CD4-positive, alpha-beta T cell treated with Interleukin-4 for 1 hour (primary cell): ENCODE measurements at places on chromosomes 12 and 14.

DNA sequence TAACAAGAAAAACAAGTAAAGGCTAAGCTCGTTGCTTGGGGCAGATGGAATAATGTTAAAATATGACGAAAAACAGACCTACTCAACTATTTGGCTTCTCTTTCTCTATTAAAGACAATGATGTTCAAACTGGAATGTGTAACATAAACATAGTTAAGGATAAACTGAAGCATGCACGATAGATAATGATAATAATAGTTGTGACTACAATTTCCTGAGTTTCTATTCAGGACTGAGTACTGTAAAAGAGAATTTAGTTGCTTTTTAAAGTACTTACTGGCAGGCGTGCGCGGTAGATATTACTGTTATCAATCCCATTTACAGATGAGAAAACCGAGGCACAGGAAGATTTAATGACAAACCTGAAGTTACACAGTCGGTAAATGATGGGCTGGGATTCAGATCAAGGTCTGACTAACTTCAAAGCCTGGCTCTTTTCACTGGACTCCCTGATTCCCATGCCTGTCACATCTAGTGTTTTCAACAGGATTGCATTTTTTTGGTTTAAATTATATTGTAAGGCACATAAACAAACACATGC, 103.0 kb downstream of the CRADD start:
- DNase-seq = no peak

DNA sequence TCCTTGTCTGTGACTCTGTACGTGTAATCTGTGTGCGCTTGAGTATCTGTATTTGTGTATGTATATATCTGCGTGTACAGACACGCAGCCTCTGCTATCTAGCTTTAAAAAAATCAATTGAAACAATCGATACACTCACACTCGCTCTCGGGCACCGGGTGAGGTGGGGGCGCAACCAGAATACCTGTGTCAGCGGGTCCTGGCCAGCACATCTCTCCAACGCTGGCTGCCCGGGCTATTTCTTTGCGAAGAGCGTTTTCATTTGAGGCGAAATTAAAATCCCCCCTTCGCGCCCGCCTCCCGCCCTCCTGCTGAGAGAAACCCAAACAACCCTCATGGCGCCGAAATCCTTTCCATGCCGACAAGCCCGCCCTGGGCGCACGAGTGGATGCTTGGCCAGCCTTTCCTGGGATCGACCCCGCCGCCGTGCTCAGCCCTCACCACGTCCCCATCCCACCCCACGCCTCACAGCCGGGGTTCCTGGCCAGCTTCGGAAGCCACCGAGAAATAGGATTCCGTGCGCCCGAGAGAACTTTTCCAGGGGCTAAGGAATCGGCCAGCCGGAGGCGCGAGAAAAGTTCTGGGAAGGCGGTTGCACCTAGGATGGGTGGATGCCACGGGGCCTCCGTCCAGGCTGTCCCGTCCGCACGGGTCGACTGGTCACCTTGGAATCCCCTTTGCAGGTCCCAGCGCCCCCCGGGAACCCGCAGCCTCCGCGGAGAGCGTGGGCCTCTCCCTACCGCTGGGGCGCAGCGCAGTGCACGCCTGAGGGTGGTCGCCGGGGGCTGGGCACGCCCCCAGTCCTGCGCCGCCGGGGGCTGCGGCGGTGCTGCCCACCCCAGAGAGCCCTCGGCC, 1.0 kb downstream of the ZDHHC22 start:
- no peak for DNase-seq

GRCh38 chr12:128570191-128571065, 253.3 kb downstream of the SLC15A4 start:
- DNase-seq = peak; percentile 26

DNA sequence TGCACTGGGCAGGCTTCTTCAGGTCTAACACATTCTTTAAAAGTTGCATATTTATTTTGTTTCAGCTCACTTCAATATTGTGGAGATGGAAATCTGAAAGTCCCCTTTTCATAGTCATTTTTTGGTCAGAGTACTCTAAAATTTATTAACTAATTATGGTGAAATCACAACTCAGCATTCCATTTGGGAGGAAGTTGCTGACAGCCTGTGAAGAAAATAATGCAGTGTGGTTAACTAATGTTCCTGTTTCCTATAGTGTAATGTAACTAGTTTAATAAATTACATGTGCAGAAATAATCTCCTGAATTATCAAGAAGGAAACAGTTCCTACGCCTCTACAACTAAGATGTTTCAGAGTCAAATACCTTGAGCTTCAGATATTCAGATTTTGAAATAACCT, 17.1 kb downstream of the LRFN5 start:
- DNase-seq = no peak

GRCh38 chr12:45989721-45990467, 480 bp downstream of the SCAF11 start:
- peak; percentile 67 for DNase-seq

DNA sequence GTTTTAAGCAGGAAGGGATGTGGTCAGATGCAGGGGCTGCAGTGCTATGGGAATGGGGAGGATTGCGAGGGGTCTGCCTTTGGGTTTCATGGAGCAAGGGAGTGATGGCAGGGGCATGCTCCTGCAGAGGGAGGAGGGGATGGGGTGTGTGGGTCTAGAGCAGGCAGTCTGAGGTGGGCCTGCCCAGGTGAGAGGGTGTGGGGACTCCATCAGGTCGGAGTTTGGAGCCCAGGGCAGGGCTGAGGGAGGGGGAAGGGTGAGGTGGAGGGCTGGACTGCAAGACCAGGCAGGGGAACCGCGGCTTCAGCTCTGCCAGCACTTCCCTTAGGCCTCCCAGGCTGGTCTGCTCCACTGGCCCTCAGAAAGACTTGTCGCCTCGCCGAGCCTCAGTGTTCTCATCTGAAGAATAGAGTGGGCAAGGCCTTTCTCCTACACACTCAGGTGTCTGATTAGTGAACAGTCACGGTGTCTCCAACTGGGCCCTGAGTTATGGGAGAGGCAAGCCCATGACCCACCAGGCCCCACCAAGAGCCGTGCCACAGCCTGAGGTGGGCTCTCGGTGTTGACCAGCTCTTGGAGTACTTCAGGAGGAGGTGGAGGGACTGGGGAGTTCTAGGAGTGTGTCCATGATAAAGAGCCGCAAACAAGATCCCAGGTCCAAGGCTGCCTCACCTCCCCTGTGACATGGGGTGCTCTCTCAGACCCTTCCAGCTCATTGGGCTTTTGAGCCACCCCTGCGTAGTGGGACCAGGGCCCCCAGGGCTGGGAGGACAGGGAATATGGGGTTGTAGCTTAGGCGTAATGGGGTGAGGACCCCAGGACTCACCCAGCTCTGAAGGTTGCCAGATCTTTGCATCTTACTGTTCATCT, 20.1 kb upstream of the KRT80 start:
- DNase-seq = no peak

GRCh38 chr14:102630405-102630804, 38.0 kb downstream of the RCOR1 start:
- DNase-seq = no peak

GRCh38 chr12:106251631-106252455, 4.0 kb upstream of the CKAP4 start:
- DNase-seq = no peak

- no peak for DNase-seq
Observed at GRCh38 chr12:23729359-23729758, 220.1 kb downstream of the SOX5 start.

GRCh38 chr14:103890821-103891666, 37.2 kb upstream of the TDRD9 start:
- no peak for DNase-seq

- DNase-seq = no peak
Observed at GRCh38 chr12:130322263-130322662, 15.4 kb upstream of the PIWIL1 start.

GRCh38 chr14:31950764-31951637, 126.1 kb upstream of the ARHGAP5 start:
- no peak for DNase-seq

DNA sequence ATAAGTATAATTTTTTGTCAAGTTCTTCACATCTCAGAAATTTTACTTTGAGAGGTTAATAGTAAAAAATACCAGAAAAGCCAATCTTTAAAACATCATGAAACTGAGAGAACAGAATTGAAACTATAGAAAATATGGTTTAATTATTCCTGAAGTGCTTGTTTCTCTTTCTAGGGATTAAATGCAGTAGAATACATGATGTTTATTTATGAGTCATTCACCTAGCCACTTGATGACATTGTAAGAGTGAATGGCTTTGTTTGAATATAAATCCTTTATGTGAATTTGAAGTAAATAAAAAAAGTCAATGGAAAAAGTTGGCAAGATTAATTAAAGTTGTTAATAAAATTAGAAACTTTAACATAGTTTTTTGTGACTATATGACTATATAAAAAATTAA, 48.4 kb downstream of the KTN1 start:
- no peak for DNase-seq

DNA sequence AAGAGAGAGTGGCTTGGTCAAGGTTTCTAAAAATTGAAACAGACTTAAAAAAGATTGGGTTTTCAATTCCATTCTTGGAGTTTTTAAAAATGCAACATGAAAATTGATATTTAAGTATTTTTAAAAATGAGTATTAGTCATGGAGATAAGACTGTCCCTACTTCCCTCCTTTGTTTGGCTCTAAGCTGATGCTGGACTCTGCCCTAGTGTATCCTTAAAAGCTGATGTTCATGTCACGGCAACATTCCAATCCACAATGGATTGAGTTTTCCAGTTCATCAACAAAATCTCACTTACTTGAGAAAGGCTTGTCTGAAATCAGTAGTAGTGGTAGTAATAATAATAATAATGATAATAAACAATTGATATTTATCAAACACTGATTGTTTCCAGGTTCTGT, 119.0 kb upstream of the SLC38A2 start:
- no peak for DNase-seq

- DNase-seq = peak; percentile 20
Observed at GRCh38 chr14:100440207-100440631, 117.1 kb downstream of the SLC25A47 start.

DNA sequence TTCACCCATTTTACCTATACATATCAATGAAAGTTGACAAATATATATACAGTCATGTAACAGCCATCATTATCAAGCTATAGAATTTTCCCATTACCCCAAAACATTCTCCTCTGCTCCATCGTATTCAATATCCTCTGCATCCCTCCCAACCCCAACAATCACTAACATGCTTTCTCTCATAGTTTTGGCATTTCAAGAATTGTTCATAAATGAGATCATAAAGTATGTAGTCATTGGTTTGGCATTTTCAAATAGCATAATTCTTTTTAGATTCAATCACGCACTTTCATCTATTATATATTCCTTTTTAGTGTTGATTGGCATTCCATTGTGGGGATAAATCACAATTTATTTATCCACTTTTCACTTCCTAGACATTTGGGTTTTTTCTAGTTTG, 866.0 kb upstream of the TMEM132C start:
- DNase-seq = no peak
